ENCODE measurements at places on chromosomes 3 and 15.

GRCh38 chr3:32384938-32385337 lies 6.7 kb upstream of the CMTM7 start:
- DNase-seq = no peak

GRCh38 chr15:64180235-64180824 lies 17.5 kb upstream of the PPIB start:
- no peak for DNase-seq

DNA sequence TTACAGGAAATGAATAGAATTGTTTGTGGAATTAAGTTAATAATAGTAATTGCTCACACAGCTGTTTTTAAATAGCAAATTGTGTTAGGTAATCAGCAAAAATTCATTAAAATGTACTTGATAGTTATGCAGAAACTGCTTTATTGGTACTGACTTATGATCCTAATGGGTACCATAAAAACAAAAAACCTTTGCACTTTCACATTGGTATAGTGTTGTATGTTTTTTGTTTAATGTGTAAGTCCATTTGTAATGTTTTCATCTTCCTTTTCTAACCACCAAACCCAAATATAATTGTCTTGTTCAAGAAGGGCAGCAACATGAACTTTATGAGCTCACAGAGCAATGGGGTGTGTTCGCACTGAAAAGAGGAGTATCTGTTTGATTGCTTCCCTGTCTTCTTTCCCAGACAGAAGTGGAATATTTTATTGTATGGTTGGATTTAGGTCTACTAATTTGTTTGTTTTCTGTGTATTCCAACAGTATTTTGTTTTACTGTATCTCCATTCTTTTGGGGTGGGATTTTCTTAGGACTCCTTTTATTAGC lies 135.8 kb downstream of the TCF12 start:
- DNase-seq = no peak

- DNase-seq = peak; percentile 27
Measured at GRCh38 chr3:156448300-156448699, 106.6 kb downstream of the SSR3 start.

DNA sequence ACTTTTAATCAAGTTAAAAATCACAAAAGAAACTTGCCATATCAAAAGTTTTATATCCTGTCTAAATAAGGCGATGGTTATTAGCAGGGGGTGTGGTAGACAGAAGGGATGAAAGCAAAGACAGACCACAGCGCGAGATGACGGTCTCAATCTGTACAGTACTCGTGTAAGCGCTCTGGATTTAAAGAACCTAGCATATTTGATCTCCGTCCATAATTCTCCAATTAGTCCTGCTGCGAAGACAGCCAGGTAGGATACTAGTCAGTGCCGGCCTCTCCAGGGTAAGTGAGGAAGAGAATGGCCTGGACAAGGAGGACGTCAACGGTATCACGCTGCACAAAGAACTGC lies 701 bp downstream of the SGO1 start:
- DNase-seq = peak; percentile 47

- no peak for DNase-seq
Measured at GRCh38 chr15:39269821-39270220, 311.1 kb upstream of the THBS1 start.

DNA sequence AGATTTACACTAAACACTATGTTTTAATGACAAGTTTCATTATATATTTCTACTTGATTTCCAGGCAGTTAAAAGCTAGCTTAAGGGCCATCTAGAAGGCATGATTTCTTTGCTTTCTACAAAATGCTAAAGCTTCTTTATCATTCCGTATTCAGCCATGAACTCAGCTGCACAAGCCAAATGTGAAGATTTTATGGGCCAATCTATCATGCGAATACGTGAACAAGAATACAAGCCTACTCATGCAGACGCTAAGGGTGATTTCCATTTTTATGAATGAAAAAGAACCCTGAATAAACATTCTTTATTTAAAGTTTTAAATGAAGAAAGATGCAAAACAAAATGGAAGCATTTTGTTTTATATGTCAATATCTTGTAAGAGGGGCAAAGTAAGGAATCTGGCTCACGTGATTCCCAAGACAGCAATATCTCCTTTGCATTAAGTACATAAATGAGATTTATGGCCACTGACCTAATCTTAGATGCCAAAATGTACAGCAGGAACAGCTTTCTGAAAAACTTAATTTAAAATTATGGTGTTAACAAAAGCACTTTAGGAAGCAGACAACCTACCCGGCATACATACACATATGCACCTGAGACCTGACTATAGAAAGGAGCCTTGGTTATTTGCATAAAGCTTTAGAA lies 215.8 kb downstream of the DPH6 start:
- DNase-seq = no peak

- DNase-seq = no peak
Measured at GRCh38 chr15:72564091-72564490, 90.0 kb downstream of the ARIH1 start.

GRCh38 chr3:40886660-40887425 lies 312.5 kb upstream of the CTNNB1 start:
- no peak for DNase-seq

GRCh38 chr15:73996939-73997338 lies 2.4 kb downstream of the PML start:
- peak; percentile 85 for DNase-seq

DNA sequence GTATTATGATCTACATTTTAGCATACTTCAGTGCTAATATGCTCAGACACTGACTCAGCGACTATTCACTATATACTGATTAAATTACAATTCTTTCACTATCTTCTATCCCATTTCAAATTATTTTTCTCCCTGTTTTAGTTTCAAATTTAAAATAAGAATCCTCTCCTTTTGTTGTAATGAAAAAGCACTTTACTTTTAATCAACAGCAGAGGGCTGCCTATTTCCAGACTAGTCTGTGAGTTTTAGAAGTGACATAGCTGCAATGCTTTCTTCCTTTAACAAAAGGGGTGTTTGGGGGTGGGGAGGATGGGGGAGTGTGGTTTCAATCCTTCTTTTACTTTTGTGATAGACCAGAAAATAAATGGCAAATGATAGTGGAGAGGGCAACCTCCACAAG lies 2.4 kb downstream of the NEDD4 start:
- no peak for DNase-seq

- DNase-seq = no peak
Measured at GRCh38 chr3:129722527-129722926, 116.1 kb upstream of the PLXND1 start.

DNA sequence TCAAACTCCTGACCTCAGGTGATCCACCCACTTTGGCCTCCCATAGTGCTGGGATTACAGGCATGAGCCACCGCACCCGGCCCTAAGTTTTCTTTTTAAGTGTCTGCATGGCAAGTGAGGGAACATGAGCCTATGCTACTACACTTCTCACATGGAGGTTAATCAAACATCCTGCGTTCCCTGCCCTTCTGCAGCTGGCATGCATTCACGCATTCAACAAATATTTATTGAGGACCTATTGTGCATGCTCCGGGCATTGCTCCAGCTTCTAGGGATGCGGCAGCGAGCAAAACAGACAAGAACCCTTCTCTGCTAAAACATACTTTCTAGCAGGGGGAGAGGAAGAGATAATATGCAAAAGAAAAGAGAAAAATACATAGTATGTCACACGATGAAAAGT lies 42.6 kb upstream of the ACKR4 start:
- DNase-seq = no peak

DNA sequence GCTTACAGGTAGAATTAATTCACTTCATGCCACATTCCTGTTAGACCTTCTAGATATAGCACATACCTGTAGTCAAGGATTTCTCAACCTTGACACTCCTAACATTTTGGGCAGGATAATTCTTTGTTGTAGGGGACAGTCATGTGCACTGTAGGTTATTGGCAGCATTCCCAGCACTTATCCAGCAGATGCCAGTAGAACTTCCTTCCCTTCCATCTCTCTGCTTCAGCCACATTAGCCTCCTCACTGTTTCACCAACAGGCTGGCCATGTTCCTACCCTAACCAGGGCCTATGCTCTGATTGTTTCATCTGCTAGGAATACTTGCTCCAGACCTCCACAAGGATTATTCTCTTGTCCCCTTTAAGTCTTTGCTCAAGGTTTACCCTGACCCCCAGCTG lies 68.0 kb upstream of the STAC start:
- DNase-seq = no peak

DNA sequence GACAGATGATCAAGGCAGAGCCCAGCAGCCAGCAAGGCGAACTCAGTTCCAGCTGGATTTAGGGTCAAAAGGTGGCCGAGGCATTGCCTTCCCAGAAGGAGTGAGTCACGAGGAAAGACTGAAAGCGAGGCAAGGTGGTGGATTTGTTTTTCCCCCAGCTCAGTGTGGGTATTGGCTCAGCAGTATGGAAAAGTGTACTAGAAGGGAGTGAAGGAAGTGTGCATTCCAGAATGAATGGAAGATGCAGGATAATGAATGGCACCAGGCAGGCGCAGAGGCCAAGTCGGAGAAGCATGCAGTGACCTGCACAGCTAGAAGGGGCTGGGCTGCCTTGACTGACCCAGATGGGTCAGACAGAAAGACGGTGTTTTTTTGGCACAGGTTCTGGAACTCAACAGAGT lies 46.3 kb downstream of the FOXP1 start:
- no peak for DNase-seq

DNA sequence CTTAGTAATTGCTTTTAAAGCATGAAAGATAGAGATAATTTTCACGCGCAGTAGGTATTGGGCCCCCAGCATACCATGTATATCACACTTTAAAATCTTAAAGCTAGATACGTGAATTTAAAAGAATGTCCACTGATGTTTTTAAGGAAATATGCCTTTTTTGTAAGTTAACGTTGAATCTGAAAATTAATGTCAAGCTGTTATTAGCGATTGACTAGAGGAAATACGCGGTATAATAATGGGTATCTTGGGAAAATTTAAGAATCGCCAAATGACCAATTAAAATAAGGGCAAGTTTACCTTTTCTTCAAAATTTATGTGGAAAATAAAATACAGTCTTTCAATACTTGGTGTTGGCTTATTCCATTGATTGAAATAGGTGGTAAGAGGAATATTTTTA lies 13.3 kb upstream of the CHD2 start:
- DNase-seq = no peak

DNA sequence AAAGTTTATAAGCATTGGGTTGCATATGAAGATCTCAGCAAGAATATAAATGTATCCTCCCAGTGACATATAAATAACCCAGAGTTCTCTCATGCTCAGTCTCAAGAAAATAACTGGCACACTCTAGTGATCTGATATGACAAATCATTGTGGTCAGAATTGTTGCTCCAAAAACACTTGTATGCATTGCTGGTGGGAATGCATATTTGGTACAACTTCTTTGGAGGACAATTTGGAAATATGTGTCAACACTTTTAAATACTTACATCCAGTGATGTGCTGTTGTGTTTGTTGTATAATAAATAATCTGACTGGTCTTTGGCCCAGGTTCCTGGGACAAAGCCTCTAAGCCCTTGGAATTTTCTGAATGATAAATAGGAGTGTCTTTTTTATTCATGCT lies 66.7 kb upstream of the STT3B start:
- DNase-seq = no peak

- no peak for DNase-seq
Measured at GRCh38 chr3:127604035-127604434, 5.8 kb downstream of the MCM2 start.

GRCh38 chr3:42547401-42547945 lies 34.3 kb downstream of the SEC22C start:
- DNase-seq = peak; percentile 55

GRCh38 chr3:109137761-109138160 lies 1.2 kb downstream of the C3orf85 start:
- no peak for DNase-seq

- DNase-seq = no peak
Measured at GRCh38 chr3:97464035-97464434, 300.5 kb upstream of the ARL6 start.

GRCh38 chr3:61617041-61617440 lies 55.7 kb downstream of the PTPRG start:
- DNase-seq = no peak

- DNase-seq = no peak
Measured at GRCh38 chr3:32237670-32238452, 619 bp upstream of the CMTM8 start.

DNA sequence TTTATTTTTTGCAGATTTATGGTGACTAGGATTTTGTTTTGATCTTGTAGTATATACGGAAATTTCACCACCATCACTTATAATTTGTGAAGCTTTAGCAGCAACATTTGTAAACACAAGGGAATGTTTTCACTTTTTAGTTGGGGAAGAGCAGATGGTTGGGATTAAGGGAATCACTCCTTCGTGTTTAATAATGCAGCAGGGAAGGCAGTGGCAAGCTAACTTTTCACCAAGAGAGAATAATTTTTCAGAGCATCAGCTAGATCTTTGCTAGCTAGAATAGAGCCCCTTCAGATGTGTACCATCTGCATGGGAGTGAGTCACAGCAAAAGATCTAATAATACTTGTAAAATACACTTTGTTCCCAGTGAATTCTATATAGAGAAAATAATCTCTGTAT lies 632.7 kb downstream of the CADM2 start:
- no peak for DNase-seq

- no peak for DNase-seq
Measured at GRCh38 chr15:76647612-76648011, 257.5 kb downstream of the SCAPER start.

DNA sequence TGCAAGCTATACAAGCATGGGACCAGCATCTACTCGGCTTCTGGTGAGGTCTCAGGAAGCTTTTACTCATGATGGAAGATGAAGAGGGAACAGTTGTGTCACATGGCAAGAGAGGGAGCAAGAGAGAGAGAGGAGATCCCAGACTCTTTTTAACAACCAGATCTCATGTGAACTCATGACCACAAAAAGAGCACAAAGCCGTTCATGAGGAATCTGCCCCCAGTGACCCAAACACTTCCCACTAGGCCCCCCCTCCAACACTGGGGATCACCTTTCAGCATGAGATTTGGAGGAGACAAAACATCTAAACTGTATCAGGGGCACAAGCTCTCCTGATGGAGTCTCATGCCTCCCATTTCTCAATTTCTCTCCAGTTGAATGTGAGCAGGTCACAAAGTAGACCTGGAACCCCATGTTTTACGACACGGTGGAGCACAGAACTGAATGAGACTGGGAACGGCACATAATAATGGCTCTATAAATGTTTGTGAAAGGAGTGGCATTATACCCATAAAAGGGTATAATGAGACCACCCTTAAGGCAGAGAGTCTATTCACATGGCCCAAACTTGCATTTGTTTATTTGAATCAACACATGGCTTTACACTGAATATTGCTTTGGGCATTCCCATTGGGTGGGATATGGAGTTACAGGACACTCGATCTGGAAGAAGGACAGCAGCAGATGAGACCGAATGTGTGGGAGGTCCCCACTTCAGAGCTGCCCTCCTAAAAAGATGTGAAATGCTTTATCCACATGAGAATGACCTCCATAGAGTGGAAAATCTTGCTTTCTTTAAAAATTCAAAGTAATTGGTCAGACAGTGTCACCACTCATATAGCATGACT lies 38.8 kb downstream of the IL16 start:
- no peak for DNase-seq

DNA sequence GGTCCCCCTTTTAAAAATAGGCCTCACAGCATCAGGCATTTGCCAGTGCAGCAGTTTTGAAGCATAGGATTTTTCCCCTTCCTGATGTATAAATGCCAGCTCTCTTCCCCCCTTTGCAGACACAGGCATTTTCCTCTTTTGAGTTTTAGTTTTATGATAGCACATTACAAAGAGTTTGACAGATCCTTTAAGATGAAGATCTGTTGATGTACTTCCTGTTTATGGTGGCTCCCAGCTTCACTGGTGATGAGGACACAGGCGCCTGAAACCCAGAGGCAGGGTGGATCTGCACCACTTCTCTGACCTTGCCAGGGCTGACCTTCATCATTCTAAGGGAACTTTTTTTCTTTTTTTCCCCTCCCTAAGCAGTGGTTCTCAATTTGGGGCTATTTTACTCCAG lies 243.4 kb downstream of the PTPRG start:
- no peak for DNase-seq

GRCh38 chr3:15768421-15769255 lies 29.1 kb downstream of the ANKRD28 start:
- DNase-seq = peak; percentile 94
